ENCODE measurements at places on chromosomes 5 and 9. TPM values are rescaled to one million over a fixed set of nuclear protein-coding genes. Genes with fewer than 3 reads are reported as not detected.

The ADAM19 gene
- total RNA-seq: 61.0 TPM

The OTULINL gene
- total RNA-seq: 1.0 TPM

The TMEM8B gene
- total RNA-seq: 11.5 TPM

The ARHGEF28 gene
- total RNA-seq: 66.1 TPM

The CCL27 gene
- total RNA-seq: not detected

The BARHL1 gene
- total RNA-seq: not detected

The ANKRD55 gene
- not detected for total RNA-seq

The CLTA gene
- 482 TPM for total RNA-seq

The GNA14 gene
- 0.63 TPM for total RNA-seq

The LEAP2 gene
- 0.25 TPM for total RNA-seq

The OBP2B gene
- total RNA-seq: not detected

The DMRTA1 gene
- total RNA-seq: 1.1 TPM

The PCDHAC2 gene
- 0.48 TPM for total RNA-seq

The GABRA6 gene
- not detected for total RNA-seq

The CCL21 gene
- total RNA-seq: not detected

The ZNF454 gene
- 5.8 TPM for total RNA-seq

The MARCOL gene
- not detected for total RNA-seq

The SLC46A2 gene
- not detected for total RNA-seq

The DNLZ gene
- 24.3 TPM for total RNA-seq

The SLC6A19 gene
- not detected for total RNA-seq

The TEX48 gene
- total RNA-seq: not detected

The RNF14 gene
- 68.8 TPM for total RNA-seq

The RLN2 gene
- 1.0 TPM for total RNA-seq

The SLC6A7 gene
- total RNA-seq: not detected

The GABRA1 gene
- total RNA-seq: not detected

The PCDHB8 gene
- total RNA-seq: 0.34 TPM
